ENCODE measurements at places on chromosomes 1 and 21. TPM values are rescaled to one million over a fixed set of nuclear protein-coding genes. Genes with fewer than 3 reads are reported as not detected.

- peak; percentile 67 for DNase-seq
Measured at GRCh38 chr1:162632217-162632666, at the start of gene DDR2. DDR2 (plus strand) TSS chr1:162632464; CDS start chr1:162719064, 86,600 bp downstream.

GRCh38 chr1:198015309-198015708 is 98.1 kb downstream of the LHX9 start:
- no peak for DNase-seq

YTHDF2 gene
- total RNA-seq, result 52.0 TPM

DNA sequence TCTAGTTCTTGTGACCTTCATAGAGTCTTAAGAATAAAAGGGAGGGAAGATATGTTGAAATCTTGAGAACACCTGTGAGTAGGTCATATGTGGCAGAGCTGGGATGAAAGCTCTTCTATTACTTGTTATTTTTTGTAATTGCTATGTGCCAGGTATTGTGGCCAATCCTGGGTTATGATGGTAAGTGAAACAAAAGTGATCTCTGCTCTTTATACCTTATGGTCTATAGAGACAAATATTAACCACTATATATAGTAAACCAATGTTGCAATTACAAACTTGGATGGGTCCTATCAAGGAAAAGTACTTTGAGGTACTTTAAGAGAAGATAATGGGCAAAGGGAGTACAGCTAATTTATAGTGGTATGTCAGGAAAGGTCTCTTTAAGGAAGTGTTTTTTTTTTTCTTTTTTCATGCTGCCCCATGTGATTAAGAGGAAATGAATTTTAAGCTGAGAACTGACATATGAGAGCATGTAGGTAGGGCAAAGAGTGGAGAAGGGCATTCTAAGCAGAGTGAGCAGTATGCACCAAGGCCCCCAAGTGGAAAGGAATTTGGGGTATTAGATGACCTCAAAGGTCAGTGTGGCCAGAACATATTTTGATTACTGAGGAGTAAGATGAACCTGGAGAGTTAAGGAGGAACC is 43.3 kb downstream of the POU2F1 start:
- no peak for DNase-seq

DNA sequence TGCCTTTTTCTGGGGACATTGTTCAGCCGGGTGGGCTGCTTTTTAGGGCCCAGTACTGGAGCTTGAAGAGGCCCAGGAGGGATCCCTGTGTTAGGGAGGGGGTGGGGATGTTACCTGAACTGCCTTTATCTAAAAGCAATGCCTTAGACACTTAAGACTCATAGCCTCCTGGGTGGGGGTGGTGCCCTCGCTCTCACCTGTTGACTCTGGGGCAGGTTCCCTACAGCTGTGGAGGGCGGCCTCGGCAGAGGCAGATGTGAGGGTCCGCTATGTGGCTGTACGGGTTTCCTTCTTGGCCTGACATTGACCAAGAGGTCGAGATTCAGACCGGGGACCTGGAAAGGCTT is 716 bp downstream of the INAVA start:
- DNase-seq, result no peak

TFAP2E gene
- 0.66 TPM for total RNA-seq

GRCh38 chr1:48462716-48463302 is 9.2 kb downstream of the SPATA6 start:
- no peak for DNase-seq

GRCh38 chr1:216168546-216168945 is 254.7 kb downstream of the USH2A start:
- DNase-seq, result no peak

DNA sequence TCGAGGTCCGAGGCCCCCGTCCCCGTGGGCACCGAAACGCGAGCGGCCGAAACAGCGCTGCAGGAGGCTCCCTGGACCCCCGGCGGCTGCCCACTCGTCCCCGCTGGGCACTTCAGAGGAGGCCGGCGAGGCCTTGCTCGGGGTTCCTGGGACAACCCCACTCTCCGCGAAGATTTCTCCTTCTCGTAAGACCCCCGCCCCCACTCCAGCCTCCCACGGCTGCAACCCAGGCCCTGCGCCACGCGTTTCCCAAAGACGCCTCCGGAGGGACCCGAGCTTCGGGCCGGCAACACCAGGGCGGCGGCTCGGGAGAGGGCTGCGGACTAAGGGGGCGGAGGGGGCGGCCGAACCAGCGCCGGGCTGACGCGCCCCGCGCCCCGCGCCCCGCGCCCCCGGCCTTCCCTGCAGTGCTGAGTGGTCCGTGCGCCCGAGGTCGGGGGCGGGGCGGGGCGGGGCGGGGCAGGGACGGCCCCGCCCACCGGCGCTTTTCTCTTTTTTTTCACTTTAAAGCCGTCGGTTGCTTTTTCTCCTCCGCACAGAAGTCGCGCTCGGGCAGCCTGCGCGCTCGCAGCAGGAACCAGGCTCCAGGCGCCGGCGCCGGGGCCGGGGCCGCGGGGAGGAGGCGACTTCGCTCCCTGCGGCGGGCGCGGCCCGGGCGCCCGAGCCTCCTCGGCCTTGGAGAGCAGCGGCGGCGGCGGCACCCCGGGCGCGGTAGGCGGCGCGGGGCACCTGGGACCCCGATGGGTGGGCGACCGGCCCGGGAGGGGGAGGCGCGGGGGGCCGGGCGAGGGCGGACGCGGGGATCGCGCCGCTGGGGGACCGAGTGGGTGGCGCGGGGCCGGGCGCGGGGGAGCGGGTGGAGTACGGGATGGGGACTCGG is at the start of gene SPSB1:
Gene SPSB1, plus strand, starts transcription at position 534 of the 880 bp plus-strand sequence. CDS start 62,998 bp downstream, outside the sequence.
- peak; percentile 81 for DNase-seq

PODN gene
- 250 TPM for total RNA-seq

DNA sequence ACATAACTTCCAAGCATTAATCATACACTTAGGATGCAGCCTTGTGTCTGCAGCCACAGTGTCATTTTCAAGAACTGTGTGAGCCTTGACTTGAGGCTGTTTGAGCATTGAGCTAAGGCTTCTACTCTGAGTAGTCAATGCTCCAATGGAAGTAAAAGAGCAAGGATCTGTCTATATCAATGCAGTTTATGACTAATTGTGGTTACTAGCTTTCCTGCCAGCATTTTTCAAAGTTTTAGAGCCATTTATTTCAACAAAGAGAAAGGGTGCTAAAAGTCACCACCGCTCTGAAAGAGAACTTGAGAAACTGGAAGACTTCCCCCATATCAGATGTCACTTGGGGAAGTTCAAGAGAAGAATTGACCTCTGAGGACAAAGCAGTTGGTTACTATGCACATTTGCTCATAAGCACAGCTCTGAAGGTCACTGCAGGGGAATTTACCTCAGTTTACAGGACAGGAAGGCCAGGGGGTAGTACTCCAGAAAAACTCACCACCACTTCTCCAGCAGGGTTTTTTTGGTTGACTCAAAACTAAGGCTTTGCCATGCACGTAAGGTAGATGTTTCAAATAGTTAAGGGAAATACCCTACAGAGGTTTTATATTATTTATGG is 24.5 kb upstream of the RGS1 start:
- no peak for DNase-seq

DNA sequence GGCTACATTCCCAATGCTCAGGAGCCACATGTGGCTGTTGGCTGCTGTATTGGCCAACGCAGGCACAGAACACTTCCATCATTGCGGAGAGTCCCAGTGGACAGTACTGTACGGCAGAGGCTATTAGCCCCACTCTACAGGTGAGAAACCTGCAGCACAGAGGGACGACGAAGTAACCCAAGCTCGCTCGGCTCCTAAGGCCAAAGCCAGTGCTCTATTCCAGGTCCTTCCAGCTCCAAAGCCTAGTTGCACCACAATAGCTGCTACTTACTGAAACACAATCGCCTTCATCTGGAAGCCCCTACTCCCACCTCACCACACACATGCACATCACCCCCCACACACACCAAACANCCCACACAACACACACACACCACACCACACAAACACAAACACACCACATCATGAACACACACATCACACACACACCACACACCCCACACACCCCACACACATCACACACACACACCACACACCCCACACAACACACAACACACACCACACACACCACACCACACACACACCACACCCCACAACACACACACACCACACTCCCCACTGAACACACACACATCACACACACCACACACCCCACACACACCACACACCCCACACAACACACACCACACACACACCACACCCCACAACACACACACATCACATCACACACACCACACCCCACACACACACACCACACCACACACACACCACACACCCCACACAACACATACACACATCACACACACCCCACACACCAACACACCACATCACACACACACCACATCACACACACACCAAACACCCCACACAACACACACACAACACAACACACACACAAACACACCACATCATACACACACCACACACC is 3.2 kb downstream of the LYPD8 start:
- no peak for DNase-seq

GRCh38 chr21:28904961-28905435 is 87.7 kb downstream of the LTN1 start:
- DNase-seq, result no peak

RGS8 gene
- total RNA-seq, result 0.03 TPM

GRCh38 chr21:15935530-15935929 is 205.7 kb downstream of the USP25 start:
- no peak for DNase-seq

TRPM2 gene
- 13.8 TPM for total RNA-seq

TP73 gene
- total RNA-seq, result 0.17 TPM

DNA sequence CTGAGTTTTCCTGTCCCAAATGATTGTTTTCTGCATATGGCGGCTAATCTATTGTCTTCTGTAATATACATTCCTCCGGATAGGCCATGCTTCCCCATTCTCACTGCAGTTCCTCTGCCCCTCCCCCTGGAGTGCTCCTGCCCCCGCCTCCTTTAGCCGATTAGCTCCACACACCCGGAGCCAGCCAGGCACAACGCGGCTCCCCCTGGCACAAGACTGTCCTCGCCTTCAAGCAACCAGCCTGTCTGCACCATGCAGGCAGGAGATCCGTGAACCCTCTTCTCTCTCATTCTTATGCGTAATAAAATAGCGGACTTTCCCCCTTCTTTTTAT is 18.0 kb downstream of the SERTAD4 start:
- DNase-seq, result no peak

DNA sequence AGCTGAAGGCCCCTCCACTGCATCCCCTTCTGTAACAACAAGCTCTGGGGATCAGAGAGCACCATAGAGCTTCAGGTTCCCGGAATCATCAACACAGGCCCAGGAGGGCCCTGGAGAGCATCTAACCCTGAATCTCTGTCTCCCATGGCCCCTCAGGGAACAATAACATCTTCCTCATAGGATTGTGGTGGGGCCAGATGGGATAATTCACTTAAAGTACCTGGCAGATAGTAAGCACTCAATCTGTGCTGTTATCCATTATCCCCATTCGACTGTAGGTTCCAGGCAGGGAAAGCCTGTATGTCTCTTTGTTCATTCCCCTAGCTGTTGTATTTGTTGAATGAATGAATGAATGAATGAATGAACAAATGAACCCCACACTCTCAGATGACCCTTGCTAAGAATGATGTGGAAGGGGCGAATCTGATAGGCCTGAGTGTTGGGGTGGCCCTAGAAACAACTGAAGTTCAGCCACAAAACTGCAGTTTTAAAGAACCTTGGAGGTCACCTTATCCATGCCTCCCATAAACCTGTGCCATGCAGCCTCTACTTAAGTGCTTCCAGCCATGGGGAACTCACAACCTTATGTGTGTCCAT is 14.5 kb downstream of the LAPTM5 start:
- DNase-seq, result no peak

DRAXIN gene
- 0.12 TPM for total RNA-seq

GRCh38 chr1:80375662-80376061 is 1369.1 kb upstream of the ADGRL4 start:
- DNase-seq, result no peak

HAPLN2 gene
- total RNA-seq, result 0.43 TPM

HEYL gene
- total RNA-seq, result 8.5 TPM

GRCh38 chr1:36729289-36729688 is 246.6 kb upstream of the CSF3R start:
- DNase-seq, result no peak

CENPL gene
- 5.5 TPM for total RNA-seq

- DNase-seq, result no peak
Measured at GRCh38 chr1:57874418-57874877, 450.6 kb upstream of the DAB1 start.

- DNase-seq, result peak; percentile 26
Measured at GRCh38 chr1:51313961-51314777, 16.2 kb downstream of the TTC39A start.

- DNase-seq, result no peak
Measured at GRCh38 chr1:29646161-29646775, 409.9 kb downstream of the PTPRU start.

DNA sequence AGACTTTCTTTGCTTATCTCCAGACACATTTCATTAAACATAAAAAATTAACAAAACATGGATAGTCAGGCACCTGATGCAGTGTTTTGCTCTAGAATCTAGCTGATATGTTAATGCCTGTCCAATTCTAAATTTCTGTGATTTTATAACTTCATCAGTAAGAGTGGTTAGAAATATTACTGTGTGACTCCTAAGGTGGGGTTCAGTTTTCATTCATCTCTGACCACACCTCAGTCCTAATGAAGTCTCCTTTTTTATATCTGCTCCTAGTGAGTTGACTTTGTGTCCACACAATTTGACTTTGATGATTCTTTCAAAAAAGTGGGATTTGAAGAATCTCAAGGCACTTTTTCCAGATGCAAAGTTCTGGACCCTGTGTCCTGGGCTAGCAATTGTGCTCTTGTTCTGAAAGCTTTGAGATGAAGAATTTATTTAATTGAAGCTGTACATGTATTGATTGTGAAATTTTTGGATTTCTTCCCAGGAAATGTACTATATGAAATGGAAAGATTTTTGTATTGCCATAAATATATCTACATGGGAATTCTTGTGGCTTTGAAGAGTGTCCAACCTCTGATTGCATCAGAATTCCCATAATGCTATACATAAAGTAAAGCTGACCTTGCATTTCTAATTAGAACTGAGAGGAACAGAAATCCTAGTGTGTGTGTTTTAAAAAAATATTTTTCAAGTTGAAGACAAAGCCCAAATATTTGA is 111.2 kb downstream of the GIPC2 start:
- no peak for DNase-seq

CDCP2 gene
- total RNA-seq, result not detected

CHRM3 gene
- total RNA-seq, result 4.4 TPM

PTGER3 gene
- total RNA-seq, result 28.4 TPM

DNA sequence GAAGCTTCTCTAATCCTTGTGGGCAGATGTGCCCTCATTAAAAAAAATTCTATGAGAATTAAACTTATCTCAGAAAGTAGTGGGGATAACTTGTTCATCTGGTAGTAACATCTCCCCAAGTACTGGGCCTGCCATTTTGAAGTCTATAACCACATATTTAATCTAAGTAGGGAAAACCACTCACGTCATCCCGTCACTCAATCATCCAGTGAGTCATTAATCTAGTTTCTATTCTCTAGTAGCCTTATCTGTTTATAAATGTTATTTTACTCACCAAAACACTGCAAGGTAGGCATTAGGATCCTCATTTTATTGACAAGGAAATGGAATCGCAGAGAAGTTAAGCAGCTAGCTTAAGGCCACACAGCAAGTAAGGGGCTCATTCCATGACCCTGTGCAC is 221.9 kb downstream of the ATG4C start:
- no peak for DNase-seq

Data from mucosa of gallbladder (tissue), 1 donor.